ENCODE measurements at places on chromosomes 13 and 19.

- DNase-seq = no peak
These were observed 4.0 kb downstream of the GPX4 start for GRCh38 chr19:1107661-1108261.

- DNase-seq = no peak
These were observed 7.4 kb upstream of the TPP2 start for GRCh38 chr13:102589301-102589822.

- no peak for DNase-seq
These were observed 2.1 kb upstream of the HAMP start for GRCh38 chr19:35279985-35280821.

GRCh38 chr19:1811942-1812425 lies at the start of gene ATP8B3:
ATP8B3 (minus strand) TSS chr19:1812276; CDS start chr19:1811736, 540 bp downstream.
- DNase-seq = peak; percentile 99

GRCh38 chr13:98795220-98795619 lies 42.7 kb upstream of the SLC15A1 start:
- DNase-seq = no peak
